ENCODE measurements at places on chromosomes 3 and 15.

DNA sequence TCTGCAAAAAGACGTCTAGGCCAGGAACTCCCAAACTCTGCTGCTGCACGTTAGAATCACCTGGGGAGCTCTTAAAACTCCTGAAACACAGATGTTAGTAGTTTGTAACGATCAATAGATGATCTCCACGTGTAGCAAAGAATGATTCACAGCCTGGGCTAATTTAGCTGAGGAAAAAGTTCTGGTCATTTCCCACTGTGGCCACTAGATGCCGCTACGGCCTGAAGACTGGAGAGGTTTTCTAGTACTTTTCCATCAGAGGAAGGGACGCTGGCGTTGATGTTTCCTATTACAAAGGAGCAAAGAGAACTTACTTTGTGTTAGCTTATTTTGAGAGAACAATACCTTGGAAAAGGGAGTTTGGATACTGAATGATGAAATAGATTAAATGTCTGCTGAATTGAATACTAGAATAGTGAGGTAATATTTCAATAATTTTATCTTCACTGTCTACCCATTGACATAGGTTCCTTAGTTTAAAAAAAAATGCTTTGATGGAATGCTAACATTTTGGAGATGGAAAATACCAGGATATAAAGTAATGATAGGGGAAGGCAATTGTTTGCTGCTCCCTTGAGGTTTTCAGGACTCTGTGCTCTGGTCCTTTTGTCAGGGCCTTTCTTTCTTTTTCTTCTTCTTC, 159.1 kb downstream of the P3H2 start:
- DNase-seq, result peak; percentile 71

DNA sequence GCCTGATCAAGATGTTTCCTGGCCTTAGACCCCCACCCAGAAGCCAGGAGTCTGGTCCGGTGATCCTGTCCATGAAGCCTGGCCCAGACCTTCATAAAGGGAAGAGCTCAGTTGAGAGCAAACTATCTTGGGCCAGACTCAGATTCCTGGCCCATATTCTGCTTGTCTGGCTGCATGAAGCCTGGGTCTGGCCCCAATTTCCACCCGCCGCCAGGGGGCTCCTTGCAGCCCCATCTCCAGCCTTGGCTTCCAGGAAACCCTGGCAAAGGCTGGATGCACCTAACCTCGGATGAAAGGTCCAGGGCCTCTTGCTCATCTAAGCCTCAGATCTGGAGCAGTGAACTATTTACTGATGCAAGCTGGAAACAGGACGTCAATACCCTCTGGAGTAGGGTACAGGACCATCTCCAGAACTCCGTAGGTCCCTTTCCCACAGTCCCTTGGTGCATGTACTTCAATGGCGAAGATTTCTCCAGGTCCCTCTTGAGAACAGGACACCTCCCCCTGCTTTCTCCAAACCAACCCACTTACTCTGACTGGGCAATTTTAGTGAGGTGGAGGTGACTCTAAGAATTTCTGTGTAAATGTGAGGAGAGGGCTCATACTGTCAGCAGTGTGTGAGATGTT, 5.6 kb downstream of the FOXL2 start:
- DNase-seq, result no peak

- DNase-seq, result no peak
These were observed 67.9 kb downstream of the UNC13C start for GRCh38 chr15:54046093-54046492.

GRCh38 chr3:56076746-56077145, 391.5 kb downstream of the ERC2 start:
- no peak for DNase-seq

DNA sequence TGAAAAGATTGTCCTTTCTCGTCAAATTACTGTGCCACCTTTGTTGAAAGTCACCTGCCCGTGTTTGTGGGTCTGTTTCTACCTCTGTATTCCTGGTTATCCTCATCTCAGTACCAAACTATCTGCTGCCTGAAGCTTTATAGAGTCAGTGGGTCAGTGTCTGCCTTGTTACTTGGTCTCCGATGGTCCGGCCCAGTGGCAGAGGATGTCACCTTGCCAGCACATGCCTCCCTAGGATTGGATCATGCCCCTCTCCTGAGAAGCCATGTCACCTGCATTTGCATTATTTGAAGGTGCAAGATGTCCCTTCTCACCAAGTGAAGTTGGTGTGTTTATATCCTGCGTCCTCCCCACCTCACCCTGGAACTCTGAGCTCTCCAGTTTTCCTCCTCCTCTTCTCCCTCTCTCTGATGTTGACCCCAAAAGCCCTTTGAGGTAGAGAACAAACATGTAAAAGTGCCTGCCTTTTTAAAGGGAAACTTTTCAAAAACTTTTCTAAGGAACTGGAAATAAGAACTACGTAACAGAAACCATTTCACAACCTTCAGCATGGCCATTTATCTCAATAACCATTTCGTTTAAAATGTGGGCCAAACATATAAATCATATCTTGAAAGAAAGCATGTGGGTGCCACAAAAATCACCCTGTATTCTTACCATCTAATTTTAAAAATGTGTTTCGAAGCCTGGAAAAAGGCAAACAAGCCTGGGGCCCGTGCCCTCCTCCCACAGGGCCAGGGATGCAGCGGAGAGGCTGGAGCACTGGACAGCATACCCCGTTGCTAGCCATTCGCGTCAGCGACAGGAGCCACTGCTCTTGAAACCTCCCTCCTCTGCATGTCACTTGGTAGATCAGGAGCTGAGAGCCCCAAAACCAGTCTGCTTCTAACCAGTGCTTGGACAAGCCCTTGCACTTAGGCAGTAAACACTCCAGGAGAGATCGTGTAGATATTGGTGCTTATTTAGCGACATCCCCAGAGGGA, 102.1 kb downstream of the VGLL4 start:
- DNase-seq, result no peak

DNA sequence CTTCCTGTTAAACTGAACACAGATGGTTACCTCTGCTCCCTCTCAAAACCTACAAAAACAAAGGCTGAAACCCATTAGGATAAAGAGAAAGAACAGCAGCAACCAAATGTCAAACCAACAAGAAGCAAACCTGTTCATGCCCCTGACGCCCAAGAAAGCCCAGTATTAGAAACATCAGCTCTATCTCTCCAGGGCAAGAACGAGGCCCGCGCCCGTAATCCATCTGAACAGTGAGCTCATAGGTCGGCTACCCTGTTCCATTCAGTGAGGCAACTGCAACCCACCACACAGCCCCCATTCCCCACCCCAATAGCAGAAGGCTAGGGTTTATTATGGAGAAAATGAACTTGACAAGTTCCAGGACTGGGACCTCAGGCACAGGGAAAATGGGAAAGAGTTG, 10.0 kb downstream of the LSG1 start:
- DNase-seq, result no peak

DNA sequence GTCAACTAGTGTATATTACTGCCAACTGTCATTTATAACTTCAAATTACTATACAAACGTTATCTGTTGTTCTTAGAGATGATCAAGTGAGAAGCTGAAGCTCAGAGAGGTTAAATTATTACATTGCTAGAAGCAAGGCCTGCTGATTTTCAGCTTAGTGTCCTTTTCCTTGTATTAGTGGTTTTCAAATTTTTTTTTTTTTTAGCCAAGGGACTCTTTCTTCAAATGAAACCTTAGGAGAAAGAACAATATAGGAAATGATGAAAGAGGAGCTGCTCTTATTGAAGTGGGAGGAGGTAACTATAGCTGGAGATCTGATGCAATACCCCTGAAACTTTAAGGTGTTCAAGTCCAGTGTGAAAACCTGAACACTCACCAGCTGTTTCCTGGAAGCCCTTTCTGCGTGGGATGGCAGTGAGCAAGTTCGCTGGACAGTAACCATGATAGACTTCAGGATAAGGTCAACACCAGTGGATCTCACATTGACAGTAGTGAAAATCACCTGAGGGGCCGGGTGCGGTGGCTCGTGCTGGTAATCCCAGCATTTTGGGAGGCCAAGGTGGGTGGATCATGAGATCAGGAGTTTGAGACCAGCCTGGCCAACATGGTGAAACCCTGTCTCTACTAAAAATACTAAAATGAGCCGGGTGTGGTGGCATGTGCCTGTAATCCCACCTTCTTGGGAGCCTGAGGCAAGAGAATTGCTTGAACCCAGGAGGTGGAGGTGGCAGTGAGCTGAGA, 376.2 kb downstream of the EDEM1 start:
- no peak for DNase-seq

GRCh38 chr3:174529298-174529697, 329.8 kb upstream of the NAALADL2 start:
- no peak for DNase-seq

GRCh38 chr3:165526367-165526766, 310.9 kb downstream of the BCHE start:
- DNase-seq, result no peak

GRCh38 chr3:13608969-13609725, 60.2 kb downstream of the FBLN2 start:
- no peak for DNase-seq

DNA sequence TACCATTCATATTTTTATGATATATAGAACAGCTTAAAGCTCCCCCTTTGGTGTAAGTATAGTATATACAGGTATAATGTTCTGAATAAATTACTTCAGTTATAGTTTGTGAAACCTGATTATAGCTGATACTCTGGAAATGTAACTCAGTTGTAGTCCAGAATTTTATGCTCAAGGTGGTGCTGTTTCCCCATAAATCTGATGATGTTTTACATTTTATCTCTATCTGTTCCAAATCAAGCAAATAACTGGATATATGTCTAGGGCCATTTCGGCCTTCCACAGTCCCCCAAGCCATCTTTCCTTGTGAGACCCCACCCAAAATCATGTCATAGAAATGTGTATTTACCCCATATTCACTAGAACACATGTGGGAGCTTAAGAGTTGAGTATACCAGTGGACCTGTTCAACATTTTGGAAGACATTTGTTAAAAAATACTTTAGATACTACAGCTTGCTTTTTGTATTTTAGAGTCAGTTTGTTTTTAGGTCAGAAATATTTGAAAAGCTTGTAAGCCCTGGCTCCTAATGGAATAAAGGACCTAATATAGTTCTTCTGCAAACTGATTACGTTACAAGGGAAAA, 107.1 kb downstream of the ATG7 start:
- DNase-seq, result peak; percentile 79

- DNase-seq, result no peak
These were observed 21.4 kb downstream of the IL20RB start for GRCh38 chr3:136979204-136979603.

- no peak for DNase-seq
These were observed 127.3 kb upstream of the THBS1 start for GRCh38 chr15:39453620-39454019.

DNA sequence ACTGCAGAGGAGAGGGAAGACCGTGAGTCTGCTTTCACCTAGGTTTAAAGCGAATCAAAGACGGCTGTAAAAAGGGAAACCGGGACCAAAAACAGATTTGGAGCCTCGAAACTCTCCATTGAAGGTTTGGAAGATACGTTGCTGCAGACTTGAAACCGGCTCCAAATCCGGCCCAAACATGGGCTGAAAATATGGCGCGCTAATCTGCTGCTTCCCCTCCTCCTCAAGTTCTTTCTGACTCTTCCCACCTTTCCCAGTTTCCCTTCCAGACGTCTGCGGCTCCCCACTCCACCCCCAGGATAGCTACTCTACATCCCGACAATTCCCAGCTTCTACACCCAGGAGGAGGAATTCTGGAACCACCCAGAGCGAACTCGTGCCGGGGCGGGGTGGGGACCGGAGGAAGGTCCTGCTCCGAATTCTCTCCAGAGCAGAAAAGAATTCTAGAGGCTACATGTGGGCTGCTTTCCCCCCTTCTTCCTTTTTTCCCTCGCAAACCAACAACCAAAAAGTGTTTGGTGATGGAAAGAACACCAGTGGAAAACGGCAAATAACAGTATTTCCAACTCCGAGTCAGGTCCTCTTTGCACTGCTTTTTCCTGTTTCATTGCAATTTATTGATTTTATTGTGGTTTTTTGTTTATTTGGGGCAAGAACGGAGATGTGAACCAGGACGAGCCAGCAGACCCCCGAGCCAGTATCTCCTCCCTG, 8.5 kb downstream of the EOMES start:
- DNase-seq, result no peak

DNA sequence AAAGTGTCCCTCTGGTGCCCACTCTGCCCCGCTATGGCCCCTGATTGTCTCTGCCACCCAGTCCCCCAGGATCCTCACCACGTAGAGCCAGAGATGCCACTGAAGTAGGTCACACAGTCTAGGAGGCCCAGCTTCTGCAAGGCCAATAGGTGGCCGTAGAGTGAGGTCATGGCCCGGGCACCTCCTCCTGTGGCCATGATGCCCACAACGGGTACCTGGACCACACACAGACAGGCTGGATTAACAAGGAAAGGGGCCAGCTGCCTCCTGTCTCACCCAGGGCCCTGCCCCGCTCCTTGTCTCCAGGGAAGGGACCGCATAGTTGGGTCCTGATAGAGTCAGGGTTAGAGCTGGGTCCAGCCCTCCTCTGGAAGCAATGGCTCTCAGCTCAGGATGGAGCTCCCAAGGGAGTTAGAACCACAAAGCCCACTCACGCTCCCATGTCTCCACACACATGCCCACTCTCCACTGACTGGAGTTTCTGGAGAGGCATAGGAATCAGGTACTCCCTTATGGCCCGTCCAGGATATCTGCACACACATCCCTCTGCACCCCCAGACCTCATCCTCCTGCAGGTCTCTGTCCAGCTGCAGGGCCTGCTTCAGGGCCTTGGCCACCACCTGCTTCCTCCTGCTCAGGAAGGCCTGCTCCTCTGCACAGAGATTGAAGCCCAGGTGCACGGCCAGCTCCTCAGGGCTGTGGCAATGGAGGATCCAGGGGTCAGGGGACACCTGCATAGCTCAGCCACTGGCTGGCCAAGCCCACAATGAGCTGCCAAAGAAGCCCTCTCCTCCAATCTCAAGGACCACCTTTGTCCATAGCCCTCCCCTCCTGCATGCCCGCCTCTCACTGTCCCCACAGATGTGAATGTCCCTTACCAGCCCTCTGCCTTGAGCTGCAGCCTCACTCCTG, 13.2 kb downstream of the PLA2G4D start:
- DNase-seq, result no peak

- DNase-seq, result no peak
These were observed 203.1 kb downstream of the MINAR1 start for GRCh38 chr15:79635149-79635771.

- DNase-seq, result no peak
These were observed 173.6 kb upstream of the BHLHE40 start for GRCh38 chr3:4805662-4806061.

GRCh38 chr3:115401298-115401697, 222.0 kb upstream of the GAP43 start:
- DNase-seq, result no peak

GRCh38 chr3:48478626-48479555, 25.1 kb downstream of the SHISA5 start:
- DNase-seq, result no peak

Measured in hippocampal formation (tissue), 2 donors.